ENCODE measurements at places on chromosomes 7 and 10.

DNA sequence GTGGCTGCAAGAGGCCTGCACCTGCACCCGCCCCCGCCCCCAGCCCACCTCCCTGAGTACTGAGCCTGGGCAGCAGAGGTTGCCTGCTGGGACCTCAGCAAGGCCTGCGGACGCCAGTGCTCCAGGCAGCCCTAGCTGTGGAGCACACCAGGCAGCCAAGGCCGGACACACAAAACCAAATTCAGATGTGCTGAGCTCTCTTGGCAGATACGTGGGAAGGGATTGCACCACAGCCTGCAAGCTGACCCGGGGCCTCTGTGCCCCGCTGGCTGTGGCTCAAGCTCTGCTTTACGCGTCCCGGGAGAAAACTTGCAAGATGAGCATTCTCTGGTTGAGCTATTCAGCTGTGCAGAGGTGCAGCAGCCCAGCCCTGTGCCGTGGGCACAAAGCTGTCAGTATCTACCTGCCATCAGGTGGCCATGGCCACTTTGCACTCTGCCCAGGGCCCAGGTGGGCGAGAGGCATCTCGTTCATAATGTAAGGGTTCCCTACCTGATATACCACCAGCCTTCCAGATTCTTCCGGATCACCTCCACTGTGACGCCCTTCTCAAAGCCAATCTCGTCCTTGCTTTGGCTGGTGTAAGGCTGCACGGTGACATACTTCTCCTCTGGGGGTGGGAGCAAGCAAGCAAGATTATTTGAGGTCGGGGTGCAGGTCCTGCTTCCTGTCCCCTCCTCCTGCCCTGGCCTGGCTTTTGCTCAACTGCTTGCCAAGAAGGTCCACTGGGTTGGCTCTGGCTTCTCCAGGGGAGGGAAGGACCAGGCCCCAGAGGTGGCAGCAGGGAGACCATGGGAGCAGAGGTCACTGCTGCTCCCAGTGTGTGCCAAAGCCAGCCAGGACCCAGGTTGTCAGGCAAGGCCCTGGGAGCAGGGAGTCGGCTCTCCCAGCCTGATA lies 123.4 kb downstream of the NEURL1 start:
- no peak overlapping the region for H3K4me3 ChIP-seq
- no peak overlapping the region for H3K27ac ChIP-seq
- DNase-seq, result no peak
- H3K36me3 ChIP-seq, result peaks cover 2% of the 10 kb centered on the region
- H3K4me1 ChIP-seq, result peaks cover 2% of the 10 kb centered on the region

GRCh38 chr7:112042631-112043030 lies 163.6 kb downstream of the DOCK4 start:
- H3K4me1 ChIP-seq, result no peaks in the 10 kb centered on the region
- H3K27ac ChIP-seq, result no peak overlapping the region
- no peaks in the 10 kb centered on the region for H3K36me3 ChIP-seq
- H3K4me3 ChIP-seq, result no peak overlapping the region
- H3K27me3 ChIP-seq, result peaks cover 3% of the 10 kb centered on the region

DNA sequence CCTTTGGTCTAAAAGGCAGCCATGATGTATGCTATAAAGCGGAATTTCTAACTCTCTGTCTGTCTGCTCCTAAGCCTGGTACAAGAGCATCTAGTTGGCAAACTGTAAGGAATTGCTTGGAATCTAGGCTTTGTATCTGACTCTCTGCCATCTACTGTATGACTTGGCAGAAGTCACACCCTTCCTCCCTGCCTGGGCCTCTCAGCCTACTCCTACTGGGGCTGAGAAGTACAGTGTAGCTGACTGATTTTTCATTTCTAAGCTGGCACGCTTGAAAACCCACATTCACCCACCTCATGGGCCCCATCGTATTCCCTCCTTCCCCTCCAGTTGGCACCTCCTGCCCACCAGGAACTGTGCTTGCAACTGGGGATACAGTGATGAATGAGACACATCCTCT lies 435.2 kb downstream of the PLXNA4 start:
- H3K4me1 ChIP-seq, result no peaks in the 10 kb centered on the region
- H3K4me3 ChIP-seq, result no peak overlapping the region
- no peaks in the 10 kb centered on the region for H3K27me3 ChIP-seq
- H3K36me3 ChIP-seq, result peaks cover 3% of the 10 kb centered on the region

- no peak for DNase-seq
- no peaks in the 10 kb centered on the region for H3K36me3 ChIP-seq
- H3K27me3 ChIP-seq, result no peaks in the 10 kb centered on the region
- no peak overlapping the region for H3K4me3 ChIP-seq
- H3K27ac ChIP-seq, result no peak overlapping the region
Measured at GRCh38 chr10:16014469-16014868, 154.2 kb upstream of the MINDY3 start.

DNA sequence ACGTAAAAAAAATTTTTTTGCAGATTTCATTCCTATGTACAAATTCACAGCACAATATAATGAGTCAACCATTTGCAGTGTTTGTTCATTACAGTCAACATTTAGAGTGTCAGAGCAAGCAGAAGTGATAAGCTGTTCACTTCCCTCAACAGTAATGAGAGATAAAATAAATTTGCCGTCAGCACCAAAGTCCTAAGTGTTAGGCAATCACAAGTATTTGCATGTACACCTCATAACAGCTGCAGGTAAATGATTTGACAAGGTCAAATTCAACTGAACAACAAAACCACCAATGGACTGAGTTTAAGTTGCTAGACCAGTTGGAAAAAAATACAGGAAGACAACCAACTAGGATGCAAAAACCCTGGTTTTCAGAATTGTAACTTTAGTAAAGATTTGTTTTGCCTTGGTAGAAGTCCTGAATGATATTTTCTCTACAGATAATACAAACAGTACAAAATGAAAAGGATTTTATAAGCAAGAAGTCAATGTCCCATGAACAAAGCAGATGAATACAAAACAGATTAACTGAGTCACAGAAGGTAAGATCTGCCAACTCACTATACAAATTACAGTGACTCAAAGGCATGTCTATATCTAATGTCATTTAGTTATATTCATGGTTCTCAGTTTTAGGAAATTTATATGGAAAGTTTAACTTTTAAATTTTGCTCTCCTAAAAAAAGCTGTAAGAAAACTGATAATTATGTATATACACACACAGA lies 10.4 kb downstream of the RAPGEF5 start:
- H3K4me1 ChIP-seq, result no peaks in the 10 kb centered on the region
- no peak overlapping the region for H3K27ac ChIP-seq
- peaks cover 12% of the 10 kb centered on the region for H3K27me3 ChIP-seq
- DNase-seq, result no peak
- H3K4me3 ChIP-seq, result no peak overlapping the region

GRCh38 chr7:134643131-134643530 lies 3.5 kb upstream of the BPGM start:
- peaks cover 24% of the 10 kb centered on the region for H3K4me1 ChIP-seq
- H3K27me3 ChIP-seq, result no peaks in the 10 kb centered on the region
- H3K4me3 ChIP-seq, result no peak overlapping the region
- no peak for DNase-seq
- no peak overlapping the region for H3K27ac ChIP-seq

GRCh38 chr7:138843632-138844580 lies 45.9 kb upstream of the ATP6V0A4 start:
- no peak for DNase-seq
- peaks cover 20% of the 10 kb centered on the region for H3K27me3 ChIP-seq
- no peak overlapping the region for H3K4me3 ChIP-seq
- H3K27ac ChIP-seq, result no peak overlapping the region
- no peaks in the 10 kb centered on the region for H3K36me3 ChIP-seq
- H3K4me1 ChIP-seq, result no peaks in the 10 kb centered on the region

- no peaks in the 10 kb centered on the region for H3K36me3 ChIP-seq
- H3K27me3 ChIP-seq, result no peaks in the 10 kb centered on the region
- no peaks in the 10 kb centered on the region for H3K4me1 ChIP-seq
- no peak overlapping the region for H3K27ac ChIP-seq
Measured at GRCh38 chr7:113015034-113015645, 71.5 kb downstream of the GPR85 start.

DNA sequence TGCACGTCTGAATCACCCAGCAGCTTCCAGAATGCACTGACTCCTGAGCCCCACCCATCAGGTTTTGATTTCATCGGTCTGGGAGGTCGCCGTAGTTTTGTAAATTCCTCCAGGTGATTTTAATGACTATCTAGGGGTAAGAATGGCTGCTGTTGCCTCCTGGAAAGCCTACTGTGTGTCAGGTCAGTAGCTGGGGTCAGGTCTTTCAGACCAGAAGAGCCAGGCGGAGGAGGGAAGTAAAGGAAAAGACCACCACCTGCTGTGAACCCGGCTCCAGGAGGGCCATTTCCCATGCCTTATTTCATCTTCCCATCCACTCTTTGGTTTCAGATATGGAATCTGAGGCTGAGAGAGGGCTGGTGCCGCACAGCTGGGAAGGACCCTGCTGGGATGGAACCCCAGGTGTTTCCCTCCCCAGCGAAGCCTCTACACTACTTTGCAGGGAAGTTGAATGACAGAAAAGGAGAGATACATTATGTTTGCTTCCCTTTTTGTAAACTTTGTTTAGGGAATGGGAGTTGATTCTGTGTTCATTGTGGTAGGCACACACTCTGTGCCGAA lies 19.8 kb downstream of the ADAMTS14 start:
- H3K27me3 ChIP-seq, result no peaks in the 10 kb centered on the region
- H3K27ac ChIP-seq, result no peak overlapping the region
- no peak for DNase-seq
- no peak overlapping the region for H3K4me3 ChIP-seq

DNA sequence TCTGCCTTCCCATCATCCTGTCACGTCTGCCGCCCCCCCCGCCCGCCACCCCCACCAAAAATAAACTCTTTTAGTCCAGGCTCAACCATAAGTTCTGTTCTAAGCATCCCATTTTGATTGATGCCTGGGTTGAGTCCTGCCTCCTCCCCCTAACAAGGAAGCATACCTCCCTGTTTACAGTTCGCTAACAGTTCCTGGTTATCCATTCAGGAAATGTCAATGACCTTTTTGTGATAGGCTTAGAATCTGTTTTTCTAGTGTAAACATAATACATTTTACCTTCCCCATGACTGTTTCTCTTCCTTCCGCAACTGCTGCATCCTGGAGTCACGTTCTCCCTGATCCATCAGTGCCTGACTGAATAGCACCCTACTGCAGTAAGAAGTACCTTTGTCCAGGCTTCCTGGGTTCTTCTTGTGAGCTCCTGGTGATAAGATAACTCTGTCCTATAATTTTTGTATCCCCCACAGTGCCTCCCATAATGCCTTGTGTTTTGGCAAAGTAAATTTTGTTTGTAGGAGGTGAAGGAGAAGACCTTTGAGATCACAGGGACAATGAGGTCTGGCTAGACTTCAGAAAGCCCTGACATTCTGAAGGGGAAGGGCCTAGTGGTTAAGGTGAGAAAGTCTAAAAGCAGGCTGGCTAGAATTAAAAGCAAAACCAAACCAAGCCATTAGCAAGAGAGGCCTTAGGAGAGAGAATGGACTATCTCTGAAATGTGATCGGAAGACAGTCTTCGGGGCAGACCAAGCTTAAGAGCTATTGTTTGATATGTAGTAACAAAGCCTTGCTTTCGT lies 7.3 kb downstream of the AGFG2 start:
- H3K4me3 ChIP-seq, result peak overlapping the region; percentile 37
- peak overlapping the region; percentile 87 for H3K27ac ChIP-seq
- no peaks in the 10 kb centered on the region for H3K27me3 ChIP-seq
- no peak for DNase-seq
- peaks cover 37% of the 10 kb centered on the region for H3K36me3 ChIP-seq
- H3K4me1 ChIP-seq, result peaks cover 91% of the 10 kb centered on the region

DNA sequence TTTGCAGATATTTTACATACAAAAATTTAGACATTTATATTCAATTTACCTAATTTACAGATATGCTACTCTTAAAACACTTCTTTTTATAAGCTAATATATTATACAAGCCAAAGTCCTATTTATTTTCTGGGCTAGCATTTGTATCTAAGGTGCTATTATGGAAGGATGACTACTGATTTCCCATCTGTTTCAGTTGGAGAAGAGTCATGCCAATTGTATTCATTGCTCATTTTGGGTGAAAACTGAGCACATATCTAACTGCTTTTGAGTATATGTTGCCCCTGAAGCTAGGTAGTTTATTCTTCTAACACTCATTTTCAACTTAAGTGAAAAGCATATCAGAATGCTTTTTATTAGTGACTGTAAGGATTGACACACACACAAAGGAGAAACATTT lies 172.9 kb downstream of the CDK14 start:
- no peak overlapping the region for H3K27ac ChIP-seq
- no peaks in the 10 kb centered on the region for H3K4me1 ChIP-seq
- no peaks in the 10 kb centered on the region for H3K27me3 ChIP-seq
- no peaks in the 10 kb centered on the region for H3K36me3 ChIP-seq
- no peak for DNase-seq
- H3K4me3 ChIP-seq, result no peak overlapping the region

DNA sequence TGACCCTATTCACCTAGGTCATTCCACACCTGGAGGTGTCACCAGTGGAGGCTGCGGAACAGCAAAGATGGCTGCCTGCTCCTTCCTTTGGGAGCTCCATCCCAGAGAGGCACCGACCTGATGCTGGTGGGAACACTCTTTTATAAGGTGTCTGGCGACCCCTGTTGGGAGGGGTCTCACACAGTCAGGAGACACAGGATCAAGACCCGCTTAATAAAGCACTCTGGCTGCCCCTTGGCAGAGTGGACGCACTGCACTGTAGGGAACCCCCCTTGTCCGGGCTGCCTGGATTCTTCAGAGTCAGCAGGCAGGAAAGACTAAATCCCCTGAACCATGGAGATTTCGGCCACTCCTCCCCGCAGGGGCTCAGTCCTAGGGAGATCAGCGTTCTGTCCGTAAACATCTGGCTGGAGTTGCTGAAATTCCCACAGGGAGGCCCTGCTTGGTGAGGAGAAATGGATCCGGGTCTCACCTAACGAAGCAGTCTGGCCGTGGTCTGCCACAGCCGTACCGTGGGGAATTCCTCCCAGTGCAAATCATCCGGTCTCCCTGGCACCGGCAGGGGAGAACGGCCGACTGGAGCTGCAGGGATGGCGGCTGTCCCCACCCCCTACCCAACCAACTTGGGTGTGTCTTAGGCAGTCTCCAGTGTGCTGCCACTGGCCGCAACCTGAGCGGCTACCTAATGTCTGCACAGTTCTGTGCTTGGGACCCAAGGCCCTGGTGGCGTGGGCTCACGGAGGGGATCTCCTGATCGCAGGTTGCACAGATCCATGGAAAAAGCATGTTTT lies 66.1 kb downstream of the LSMEM1 start:
- H3K27me3 ChIP-seq, result peaks cover 24% of the 10 kb centered on the region
- no peaks in the 10 kb centered on the region for H3K36me3 ChIP-seq
- no peak overlapping the region for H3K27ac ChIP-seq
- H3K4me3 ChIP-seq, result no peak overlapping the region
- DNase-seq, result no peak

GRCh38 chr7:73976761-73977618 lies 51.0 kb upstream of the ELN start:
- no peaks in the 10 kb centered on the region for H3K4me1 ChIP-seq
- H3K27me3 ChIP-seq, result no peaks in the 10 kb centered on the region
- no peak for DNase-seq
- H3K27ac ChIP-seq, result no peak overlapping the region
- no peak overlapping the region for H3K4me3 ChIP-seq

DNA sequence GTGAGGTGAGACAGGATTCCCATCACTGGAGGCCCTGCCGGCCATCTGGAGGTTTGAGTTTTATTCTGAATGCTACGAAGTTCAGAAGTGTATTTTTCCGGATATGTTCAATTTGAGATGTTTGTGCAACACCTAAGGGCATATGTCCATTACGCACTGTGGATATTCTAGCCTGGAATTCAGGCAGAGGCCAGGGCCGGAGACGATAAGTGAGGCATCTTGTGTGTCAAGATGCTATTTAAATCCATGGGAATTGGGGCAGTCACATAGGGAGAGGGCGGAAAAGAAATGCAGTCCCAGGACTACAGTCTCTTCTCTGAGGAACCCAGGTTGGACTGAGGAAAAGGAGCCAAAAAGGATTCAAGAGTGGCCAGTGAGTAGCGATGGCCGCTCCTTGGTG lies 1.9 kb upstream of the SUV39H2 start:
- H3K4me3 ChIP-seq, result peak overlapping the region; percentile 96
- H3K27ac ChIP-seq, result peak overlapping the region; percentile 58
- no peaks in the 10 kb centered on the region for H3K27me3 ChIP-seq
- DNase-seq, result no peak
- peaks cover 42% of the 10 kb centered on the region for H3K4me1 ChIP-seq
- peaks cover 2% of the 10 kb centered on the region for H3K36me3 ChIP-seq
